Heart left ventricle (tissue), 16 donors: ENCODE measurements at places on chromosomes 1 and 21.

- peak; percentile 84 for DNase-seq
- H3K36me3 ChIP-seq, result peaks cover 10% of the 10 kb centered on the region
- no peaks in the 10 kb centered on the region for H3K27me3 ChIP-seq
- H3K27ac ChIP-seq, result peak overlapping the region; percentile 91
- peak overlapping the region; percentile 59 for H3K4me3 ChIP-seq
- H3K4me1 ChIP-seq, result peaks cover 36% of the 10 kb centered on the region
Measured at GRCh38 chr1:153608742-153609584, 4.0 kb downstream of the S100A16 start.

DNA sequence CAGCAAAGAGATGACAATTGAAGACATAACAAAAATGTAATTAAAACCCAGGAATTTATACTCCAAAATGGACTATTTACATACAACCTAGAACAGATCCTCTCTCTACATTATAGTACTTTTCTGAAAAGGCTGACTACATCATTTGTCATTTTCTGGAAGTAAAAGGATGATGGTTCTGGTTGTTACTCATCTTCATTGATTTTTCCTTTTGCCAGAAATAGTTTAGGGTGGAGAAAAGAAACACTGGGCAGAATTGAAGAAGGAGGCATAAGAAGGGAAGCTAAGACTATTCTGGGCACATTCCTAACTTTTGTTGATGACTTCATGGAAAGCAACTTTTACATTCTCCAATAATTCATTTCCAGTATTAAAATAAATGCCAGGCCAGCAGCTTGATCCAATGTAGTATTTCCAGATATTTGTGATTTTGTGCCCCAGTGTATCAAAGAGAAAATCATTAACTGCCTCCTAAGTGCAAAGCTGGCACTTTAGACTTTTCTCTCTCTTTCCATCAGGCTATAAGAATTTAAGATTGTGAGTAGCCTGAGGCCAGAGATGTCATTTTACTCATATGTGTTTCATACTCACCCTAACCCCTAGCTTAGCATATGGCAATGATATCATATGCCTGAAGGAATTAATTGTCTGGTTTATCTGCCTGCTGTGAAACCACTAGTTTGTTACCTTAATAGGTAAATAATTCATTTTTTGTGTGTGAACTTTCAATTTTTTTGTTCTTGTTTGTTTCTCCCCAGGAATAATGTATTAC lies 369.5 kb upstream of the LYPLAL1 start:
- DNase-seq, result no peak
- no peak overlapping the region for H3K4me3 ChIP-seq

DNA sequence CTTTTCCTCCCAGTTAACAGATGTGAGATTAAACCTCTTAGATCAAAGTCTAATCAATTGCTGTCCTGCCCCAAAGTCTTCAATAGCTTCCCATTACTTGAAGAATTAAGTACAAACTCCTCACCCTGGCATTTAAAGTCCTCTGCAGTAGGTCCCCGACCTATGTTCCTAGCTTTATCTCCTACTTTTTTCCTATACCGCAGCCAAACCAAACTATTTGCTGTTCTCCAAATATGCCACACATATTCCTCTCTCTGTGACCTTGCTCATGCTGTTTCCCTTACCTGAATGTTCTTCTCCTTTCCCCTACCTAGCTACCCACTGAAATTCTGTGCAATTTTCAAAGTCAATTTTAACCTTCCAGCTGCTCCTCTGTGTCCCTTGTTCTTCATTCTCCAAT lies 14.0 kb upstream of the PPP2R5A start:
- H3K27ac ChIP-seq, result no peak overlapping the region
- DNase-seq, result no peak
- H3K4me1 ChIP-seq, result no peaks in the 10 kb centered on the region
- no peak overlapping the region for H3K4me3 ChIP-seq

DNA sequence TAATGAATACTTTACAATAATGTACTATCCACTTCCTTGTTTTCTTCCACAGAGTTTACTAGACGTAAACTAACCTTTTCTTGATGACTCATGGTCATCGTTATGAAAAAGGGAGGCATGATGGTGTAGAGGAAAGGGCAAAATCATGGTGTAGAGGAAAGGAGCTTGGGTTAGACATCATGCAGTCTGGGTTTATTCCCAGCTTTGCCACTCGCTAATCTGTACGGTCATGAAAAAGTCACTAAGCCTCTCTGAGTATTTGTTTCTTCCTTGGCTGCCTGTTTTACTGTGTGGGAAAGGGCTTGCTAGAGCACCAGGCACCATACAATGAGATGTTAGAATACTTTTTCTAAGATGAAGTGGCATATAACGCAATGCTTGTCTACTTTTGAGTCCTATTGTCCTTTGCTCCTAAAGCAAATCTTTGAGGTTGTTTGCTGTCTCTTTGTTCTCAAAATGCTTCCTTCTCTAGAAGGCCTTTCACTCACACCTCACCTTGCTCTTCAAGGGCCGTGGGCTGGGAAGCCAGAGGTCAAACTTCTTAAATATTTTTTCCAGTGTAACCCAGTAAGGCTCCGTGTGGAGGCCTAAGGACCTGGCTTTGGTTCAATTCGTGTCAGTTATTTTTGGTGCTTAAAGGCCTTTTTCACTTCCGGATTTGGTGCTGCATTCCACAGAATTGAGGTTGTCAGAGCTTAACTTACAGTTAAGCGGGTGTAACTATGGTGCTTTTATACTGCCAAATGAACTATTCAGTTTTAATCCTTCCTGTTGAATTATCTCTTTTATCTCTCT lies 9.9 kb upstream of the ETV3 start:
- H3K4me1 ChIP-seq, result no peaks in the 10 kb centered on the region
- H3K27me3 ChIP-seq, result no peaks in the 10 kb centered on the region
- H3K4me3 ChIP-seq, result no peak overlapping the region
- no peak for DNase-seq

DNA sequence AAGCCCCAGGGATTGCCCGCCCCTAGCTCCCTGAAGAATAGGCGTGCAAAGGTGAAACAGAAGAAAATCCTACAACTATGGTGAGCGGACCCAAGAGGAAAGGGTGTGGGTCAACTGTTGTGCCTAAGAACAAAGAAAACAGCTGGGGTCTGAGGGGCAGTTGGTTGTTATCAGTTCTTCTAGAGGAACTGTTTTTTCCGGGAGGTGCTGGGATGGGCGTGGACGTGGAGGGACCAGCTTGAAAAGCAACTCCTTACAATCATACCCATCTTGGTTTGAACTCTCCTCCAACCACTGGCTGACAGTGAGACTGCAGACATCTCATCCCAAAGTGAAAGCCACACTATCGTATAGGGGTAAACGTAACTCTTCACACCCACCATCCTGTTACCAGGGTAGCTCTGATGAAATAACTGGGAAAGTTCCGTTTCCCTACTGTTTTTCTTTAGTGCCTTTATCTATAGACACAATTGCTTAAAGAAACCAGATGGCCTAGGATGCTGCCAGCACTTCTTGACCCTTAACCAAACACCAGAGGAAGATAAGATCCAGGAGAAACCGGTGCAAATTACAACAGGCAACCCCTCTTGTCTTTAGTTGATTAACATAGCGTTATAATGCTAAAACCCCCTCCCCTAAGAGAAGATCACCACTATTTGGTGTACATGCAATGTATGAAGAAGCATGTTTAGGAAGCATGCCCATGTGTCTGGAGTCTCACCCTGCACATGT lies 25.6 kb upstream of the FAM89A start:
- no peak overlapping the region for H3K4me3 ChIP-seq
- H3K27me3 ChIP-seq, result no peaks in the 10 kb centered on the region
- H3K4me1 ChIP-seq, result no peaks in the 10 kb centered on the region
- H3K36me3 ChIP-seq, result no peaks in the 10 kb centered on the region

GRCh38 chr1:110875216-110875731 lies 2.3 kb downstream of the CD53 start:
- no peaks in the 10 kb centered on the region for H3K36me3 ChIP-seq
- H3K4me3 ChIP-seq, result peak overlapping the region; percentile 39
- no peaks in the 10 kb centered on the region for H3K4me1 ChIP-seq
- no peak overlapping the region for H3K27ac ChIP-seq
- H3K27me3 ChIP-seq, result no peaks in the 10 kb centered on the region

DNA sequence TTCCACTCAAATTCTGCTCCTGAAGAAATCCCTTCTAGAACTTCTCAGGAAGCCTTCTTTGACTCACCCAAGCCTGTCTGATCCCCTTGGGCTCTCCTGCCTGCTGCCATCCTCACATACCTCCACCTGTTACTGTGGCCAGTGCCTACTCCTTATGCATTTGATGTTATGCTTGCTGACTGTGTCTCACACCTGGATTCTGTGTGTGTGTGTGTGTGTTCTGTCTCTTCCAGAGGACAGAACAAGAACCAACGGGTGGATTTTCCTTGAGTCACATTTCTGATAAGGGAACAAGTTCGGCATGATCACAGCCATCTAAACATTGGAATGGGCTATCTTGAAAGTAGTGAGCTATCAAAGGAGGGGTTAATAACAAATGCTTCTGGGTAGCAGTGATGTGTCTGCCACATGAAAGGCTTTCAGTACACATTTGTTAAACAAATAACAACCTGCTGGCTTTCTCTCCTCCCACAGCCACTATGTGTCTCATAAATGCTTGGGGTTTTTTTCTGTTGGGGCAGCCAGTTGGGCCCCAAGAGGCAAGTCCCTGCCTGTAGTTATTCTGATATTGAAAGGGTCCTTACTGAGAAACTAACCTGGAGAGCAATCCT lies 8.9 kb upstream of the GPR37L1 start:
- DNase-seq, result no peak
- H3K36me3 ChIP-seq, result no peaks in the 10 kb centered on the region

DNA sequence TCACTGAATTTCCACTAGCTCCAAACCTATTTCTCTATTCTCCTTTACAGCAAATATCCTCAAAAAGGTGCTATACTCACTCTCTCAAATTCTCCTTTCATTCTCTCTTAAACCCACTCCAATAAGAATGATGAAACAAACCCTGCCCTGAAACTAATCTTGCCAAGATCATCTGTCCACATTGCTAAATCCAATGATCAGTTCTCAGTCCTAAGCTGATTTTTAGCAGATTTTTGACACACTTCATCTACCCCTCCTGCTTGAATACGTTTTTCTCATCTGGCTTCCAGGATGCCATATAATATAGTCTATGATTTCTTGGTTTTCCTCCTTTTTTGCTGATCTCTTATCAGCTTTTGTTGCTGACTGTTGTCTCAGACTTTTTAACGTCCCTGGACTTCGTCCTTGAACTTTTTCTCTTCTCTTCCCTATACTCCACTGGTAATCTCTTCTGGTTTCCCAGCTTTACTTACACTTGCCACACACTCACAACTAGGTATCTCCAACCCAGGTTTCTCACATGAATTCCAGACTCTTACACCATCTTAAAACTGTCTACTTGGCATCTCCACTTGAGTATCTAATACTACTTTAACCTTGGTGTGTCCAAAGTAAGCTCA lies 35.3 kb downstream of the RERE start:
- H3K27me3 ChIP-seq, result no peaks in the 10 kb centered on the region
- peaks cover 4% of the 10 kb centered on the region for H3K36me3 ChIP-seq
- no peaks in the 10 kb centered on the region for H3K4me1 ChIP-seq
- H3K4me3 ChIP-seq, result no peak overlapping the region

DNA sequence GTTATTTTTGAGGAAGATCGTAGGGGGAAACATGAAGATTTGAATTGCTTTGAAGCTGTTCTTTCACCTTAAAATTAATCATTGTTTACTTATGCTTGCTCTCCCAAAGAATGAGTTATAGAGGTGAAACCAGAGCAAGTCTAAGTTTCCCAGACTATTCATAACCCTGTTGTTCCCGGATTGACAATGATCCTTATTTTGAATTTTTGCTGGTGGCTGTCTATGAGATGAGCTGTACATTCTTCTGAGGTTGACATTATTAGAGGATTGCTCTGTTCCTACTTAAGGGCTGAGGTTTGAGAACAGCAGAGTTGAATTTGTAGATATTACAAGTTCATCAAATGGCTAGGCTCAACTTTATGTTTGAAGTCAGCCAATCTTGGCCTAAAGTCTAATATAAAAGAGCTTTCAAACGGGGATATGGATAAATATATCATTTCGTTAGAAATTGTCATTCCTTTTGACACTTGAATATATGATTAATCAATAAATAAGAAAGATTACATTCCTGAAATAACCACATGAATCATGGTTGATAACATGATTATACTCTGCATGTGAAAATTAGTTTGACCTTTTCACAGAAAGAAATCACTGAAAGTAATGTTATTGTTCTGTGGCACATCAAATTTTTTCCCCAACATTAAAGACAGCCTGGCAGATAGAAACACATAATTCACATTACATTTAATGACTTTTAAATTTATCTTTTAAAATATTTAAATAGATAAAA lies 19.1 kb upstream of the PDE4B start:
- H3K27me3 ChIP-seq, result no peaks in the 10 kb centered on the region
- no peak for DNase-seq
- H3K4me1 ChIP-seq, result no peaks in the 10 kb centered on the region
- H3K36me3 ChIP-seq, result no peaks in the 10 kb centered on the region

DNA sequence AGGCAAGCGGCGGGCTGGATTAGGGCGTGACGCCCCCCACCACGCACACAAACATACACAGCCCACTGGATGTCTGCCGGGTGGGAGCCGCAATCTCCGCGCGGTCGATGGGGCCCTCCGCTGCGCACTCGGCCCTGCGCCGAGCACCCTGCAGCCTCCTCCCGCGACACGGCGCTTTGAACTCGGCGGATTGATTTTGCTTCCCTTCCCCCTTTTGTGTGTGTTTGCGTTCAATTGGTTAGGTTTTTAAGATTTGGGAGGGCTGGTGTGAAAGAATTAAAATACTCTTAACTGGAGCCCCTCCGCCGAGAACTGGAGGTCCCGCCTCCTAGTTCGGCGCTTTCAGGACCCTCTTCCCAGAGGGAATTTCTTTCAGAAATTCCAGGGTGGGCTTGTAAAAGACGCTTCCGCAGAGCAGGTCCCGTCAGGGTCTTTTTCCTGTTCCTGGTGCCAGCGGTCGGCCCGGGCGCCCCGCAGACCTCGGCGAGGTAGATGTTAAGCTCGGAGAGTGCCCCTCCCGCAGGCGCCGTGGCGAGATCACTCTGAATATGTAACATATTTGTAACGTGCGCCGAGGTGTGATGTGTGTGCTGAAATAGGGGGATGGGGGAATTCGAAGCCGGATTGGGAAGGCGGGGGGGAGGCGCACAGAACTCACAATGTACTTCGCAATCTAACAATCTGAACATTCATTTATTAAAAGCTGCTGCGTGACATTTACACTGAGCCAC lies 8.0 kb upstream of the BARHL2 start:
- no peak overlapping the region for H3K27ac ChIP-seq
- no peak for DNase-seq
- peak overlapping the region; percentile 35 for H3K4me3 ChIP-seq
- H3K27me3 ChIP-seq, result peaks cover 100% of the 10 kb centered on the region
- H3K36me3 ChIP-seq, result no peaks in the 10 kb centered on the region

GRCh38 chr1:22290611-22291010 lies 147.7 kb upstream of the WNT4 start:
- H3K4me3 ChIP-seq, result no peak overlapping the region
- DNase-seq, result no peak
- no peaks in the 10 kb centered on the region for H3K36me3 ChIP-seq
- no peaks in the 10 kb centered on the region for H3K4me1 ChIP-seq

GRCh38 chr1:107750364-107750959 lies 214.5 kb downstream of the VAV3 start:
- no peak overlapping the region for H3K4me3 ChIP-seq
- H3K27ac ChIP-seq, result no peak overlapping the region
- no peaks in the 10 kb centered on the region for H3K4me1 ChIP-seq
- H3K27me3 ChIP-seq, result no peaks in the 10 kb centered on the region
- DNase-seq, result no peak
